Omental fat pad (tissue), 4 donors: ENCODE measurements at places on chromosomes 12 and 14.

DNA sequence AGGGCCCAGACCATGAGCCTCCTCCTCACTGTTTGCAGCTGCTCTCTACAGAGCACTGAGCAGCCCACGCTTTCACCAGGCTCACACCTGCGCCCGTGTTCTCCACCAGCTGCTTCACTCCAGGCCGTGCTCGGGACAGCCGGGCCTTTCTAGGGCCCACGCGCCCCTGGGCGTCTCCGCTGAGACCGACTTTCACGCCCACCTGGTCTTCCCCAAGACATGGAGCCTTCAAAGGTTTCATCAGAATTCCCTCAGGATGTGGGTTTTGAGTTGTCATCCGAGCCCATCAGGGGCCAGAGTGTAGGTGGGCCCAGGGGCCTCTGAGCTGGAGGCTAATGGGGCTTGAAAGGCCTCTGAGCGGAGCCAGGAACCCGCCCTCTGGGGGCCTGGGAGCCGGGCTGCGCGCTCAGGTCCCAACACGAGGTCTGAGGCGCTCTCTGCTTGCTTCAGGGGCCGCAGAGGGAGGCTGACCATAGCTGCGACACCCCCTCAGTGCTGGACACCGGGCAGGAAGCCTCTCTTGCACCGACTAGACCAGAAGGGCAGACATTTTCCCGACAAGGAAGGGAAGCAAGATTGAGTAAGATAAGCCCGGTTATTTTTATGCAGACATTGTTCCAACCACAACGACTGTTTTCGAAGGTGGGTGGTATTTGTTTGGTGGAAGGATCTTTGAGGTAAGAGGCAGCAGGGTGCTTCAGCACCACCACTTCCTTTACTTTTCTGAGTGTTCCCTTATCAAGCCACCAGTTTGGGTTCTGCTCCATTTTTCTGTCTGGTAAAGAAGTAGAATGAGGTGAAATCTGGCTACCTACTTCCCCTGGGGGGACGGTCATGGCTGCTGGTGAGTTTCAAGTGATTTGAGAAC is 125.0 kb upstream of the FUT8 start:
- DNase-seq = no peak

- no peak for DNase-seq
These were observed 7.8 kb downstream of the P2RX4 start for GRCh38 chr12:121217761-121218160.

- DNase-seq = no peak
These were observed 22.4 kb downstream of the ASPG start for GRCh38 chr14:104107611-104108569.

DNA sequence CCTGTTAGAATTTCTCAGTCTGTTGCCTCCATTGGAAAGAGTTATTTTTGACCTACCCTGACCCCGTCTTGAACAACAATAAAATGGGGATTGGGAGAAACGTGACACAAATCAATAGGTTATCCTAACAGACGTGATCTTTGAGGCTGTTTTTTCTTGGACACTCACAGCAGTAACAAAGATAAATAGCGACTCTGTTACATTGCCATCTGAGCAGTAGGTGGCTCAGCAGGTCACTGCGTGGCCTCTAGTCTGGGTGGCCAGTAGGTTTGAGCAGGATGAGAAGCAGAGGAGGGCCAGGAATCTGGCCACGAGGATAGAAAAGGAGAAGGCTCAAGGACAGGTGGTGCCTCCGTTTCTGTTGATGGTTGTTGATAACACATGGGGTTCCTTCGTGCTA is 101.4 kb downstream of the GPATCH2L start:
- no peak for DNase-seq

DNA sequence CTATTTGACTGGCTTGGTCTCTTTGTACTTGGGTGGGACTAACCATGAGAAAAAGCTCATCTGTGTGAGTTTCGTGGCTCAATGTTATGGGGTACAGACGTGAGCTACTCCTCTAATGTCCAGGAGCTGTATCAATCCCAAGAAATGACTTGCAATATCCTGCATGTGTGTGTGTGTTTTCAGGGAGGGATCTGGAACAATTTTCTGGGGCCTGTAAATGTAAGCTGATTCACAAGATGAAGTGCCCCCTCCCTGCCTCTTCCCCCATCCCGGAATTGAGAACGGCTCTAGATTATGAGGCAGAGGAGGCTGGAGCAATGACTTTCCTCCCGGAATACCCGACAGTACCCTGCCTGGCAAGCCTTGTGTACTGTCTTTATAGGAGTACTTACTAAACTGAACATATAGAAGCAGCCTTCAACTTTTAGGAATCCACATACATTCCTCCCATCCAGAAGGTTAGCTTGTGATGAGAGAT is 53.9 kb downstream of the TMX1 start:
- no peak for DNase-seq

GRCh38 chr12:47604221-47604873 is 101.5 kb downstream of the RPAP3 start:
- DNase-seq = no peak

- DNase-seq = no peak
These were observed 100.8 kb downstream of the USP15 start for GRCh38 chr12:62361048-62361447.
